ENCODE measurements at places on chromosomes 13 and 19. TPM values are rescaled to one million over a fixed set of nuclear protein-coding genes. Genes with fewer than 3 reads are reported as not detected.

- DNase-seq: no peak
- H3K4me1 ChIP-seq: no peaks in the 10 kb centered on the region
- no peak overlapping the region for H3K4me3 ChIP-seq
- H3K36me3 ChIP-seq: no peaks in the 10 kb centered on the region
These were observed 2.8 kb upstream of the RAX2 start for GRCh38 chr19:3774621-3775373.

- no peak overlapping the region for H3K27ac ChIP-seq
- H3K4me3 ChIP-seq: no peak overlapping the region
- DNase-seq: no peak
- H3K4me1 ChIP-seq: peaks cover 3% of the 10 kb centered on the region
- H3K36me3 ChIP-seq: no peaks in the 10 kb centered on the region
These were observed 52.3 kb downstream of the CRTC1 start for GRCh38 chr19:18735752-18736151.

- no peak overlapping the region for H3K27ac ChIP-seq
- no peaks in the 10 kb centered on the region for H3K36me3 ChIP-seq
- H3K4me1 ChIP-seq: no peaks in the 10 kb centered on the region
- DNase-seq: no peak
- H3K4me3 ChIP-seq: no peak overlapping the region
These were observed 63.7 kb upstream of the TPM4 start for GRCh38 chr19:16012552-16012951.

DNA sequence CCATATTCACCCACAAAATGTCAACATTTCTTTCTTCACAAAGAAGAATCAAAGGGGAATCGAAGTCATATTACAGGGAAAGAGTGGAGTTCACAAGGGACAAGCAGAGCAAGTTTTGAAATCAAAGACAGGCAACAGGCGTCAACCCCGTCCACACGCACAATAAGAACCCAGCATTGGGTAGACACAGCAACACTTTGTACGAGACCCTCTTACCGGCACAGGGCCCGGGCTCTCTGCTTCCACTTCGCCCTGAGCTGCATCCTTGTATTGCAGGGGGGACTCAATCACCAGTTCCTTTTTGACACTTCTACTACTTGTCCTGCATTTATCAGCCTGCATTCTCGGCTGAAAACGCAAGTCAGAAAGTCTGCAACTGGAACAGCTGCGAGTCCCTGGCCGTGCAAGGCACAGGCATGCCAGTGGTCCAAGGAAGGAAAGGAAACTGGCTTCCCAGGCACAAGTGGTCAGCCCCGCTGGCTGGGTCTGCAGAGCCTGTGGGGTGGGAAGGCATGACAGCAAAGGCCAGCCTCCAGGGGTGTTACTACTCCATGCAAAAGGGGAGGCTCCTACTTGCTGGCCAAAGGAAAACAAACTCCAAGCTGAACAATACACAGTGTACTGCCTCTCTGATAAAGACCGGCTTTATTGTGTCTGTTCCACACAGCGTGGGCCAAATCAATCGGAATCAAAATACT lies at the start of gene DOCK9:
DOCK9 (minus strand) TSS at position 497 of the 698 bp plus-strand sequence; CDS start at position 342, 155 bp downstream.
- peak within 1 kb of the TSS; percentile 49 for H3K4me3 ChIP-seq
- peak within 1 kb of the TSS; percentile 75 for H3K27ac ChIP-seq
- peaks cover 43% of the 10 kb centered on the region for H3K4me1 ChIP-seq
- DNase-seq: no peak
- H3K36me3 ChIP-seq: no peaks in the 10 kb centered on the region

- H3K27me3 ChIP-seq: peaks cover 3% of the 10 kb centered on the region
- no peak overlapping the region for H3K4me3 ChIP-seq
- no peak overlapping the region for H3K27ac ChIP-seq
- H3K36me3 ChIP-seq: no peaks in the 10 kb centered on the region
- H3K4me1 ChIP-seq: peaks cover 5% of the 10 kb centered on the region
- no peak for DNase-seq
These were observed 176.2 kb downstream of the FOXO1 start for GRCh38 chr13:40490086-40490758.

DNA sequence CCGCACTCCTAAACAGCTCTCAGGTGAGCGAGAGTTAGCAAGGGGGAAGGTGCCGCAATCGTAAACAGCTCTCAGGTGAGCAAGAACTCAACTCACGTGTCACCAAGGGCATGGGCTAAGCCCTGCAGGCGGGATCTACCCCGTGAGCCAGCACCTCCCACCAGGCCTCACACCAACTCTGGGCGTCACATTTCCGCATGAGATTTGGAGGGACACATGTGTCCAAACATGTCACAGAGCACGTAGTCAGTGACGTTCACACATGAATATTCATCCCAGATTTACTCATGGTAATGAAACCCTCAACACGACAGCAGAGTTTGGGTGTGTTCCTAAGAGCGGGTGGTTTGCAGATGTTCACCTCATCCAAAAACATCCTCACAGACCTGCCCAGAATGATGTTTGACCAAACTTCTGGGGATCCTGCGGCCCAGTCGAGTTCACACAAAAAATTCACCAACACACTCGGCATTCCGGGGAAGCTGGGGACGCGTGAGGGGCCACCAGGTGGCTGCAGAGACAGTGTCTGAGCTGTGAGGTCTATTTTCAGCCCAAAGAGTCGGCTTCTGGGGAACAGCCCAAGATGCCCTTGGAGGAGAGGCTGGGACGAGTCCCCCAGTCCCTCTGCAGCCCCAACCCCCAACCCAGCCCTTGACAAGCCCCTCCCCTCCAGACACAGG lies 19.6 kb downstream of the C2CD4C start:
- H3K4me3 ChIP-seq: no peak overlapping the region
- peaks cover 18% of the 10 kb centered on the region for H3K27me3 ChIP-seq
- no peak for DNase-seq
- no peaks in the 10 kb centered on the region for H3K36me3 ChIP-seq
- no peak overlapping the region for H3K27ac ChIP-seq

DNA sequence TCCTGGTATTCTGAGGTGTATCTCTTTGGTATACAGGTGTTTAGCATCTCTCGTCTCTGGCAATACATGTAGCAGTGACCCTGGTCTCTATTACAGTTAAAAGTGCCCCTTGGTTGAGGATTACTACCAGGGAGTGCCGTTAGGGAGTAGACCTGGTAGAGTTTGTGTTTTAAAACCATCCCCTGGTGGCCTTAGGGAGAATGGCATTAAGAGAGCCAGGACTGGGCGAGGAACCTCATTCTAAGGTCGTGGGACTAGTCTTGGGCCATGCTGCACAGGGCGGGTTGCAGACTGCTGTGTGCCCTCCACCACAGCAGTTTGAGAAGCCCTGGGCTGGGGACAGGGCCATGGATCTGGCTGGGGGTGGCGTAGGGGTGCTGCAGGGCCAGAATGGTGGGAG lies 35.0 kb downstream of the B3GLCT start:
- no peak overlapping the region for H3K27ac ChIP-seq
- no peaks in the 10 kb centered on the region for H3K4me1 ChIP-seq
- H3K4me3 ChIP-seq: no peak overlapping the region
- DNase-seq: no peak
- no peaks in the 10 kb centered on the region for H3K36me3 ChIP-seq

DNA sequence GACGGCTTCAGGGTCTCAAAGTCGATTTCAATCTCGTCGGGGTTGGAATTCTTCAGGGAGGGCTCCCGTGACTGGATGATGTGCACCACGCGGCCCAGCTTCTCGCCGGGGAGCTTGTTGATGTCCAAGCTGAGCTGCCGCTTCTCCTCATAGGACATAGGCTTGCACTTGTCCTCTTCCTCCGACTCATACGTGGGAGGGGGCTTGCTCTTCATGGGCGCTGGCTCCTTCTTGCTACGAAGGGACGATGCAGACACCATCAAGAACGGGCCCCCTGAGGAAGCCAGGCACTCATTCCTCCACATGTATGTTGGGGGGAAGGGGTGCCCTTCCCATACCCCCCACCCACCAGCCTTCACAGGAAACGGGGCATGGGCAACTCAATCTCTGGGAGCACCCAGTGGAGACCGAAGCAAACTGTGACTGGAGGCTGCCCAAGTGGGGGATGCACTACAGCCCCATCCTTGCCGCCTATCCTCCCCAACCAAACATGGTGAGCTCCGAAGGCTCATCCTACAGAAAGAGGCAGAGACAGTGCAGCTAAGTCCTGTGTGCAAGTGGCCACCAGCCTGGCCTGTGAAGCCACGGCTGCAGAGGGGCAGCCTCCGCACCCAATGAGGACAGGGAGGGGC lies 23.2 kb upstream of the EPHX3 start:
- DNase-seq: no peak
- H3K4me1 ChIP-seq: peaks cover 37% of the 10 kb centered on the region
- no peak overlapping the region for H3K4me3 ChIP-seq
- no peak overlapping the region for H3K27ac ChIP-seq
- peaks cover 89% of the 10 kb centered on the region for H3K36me3 ChIP-seq

- no peak overlapping the region for H3K27ac ChIP-seq
- H3K36me3 ChIP-seq: no peaks in the 10 kb centered on the region
- no peak for DNase-seq
- H3K4me3 ChIP-seq: no peak overlapping the region
- H3K27me3 ChIP-seq: no peaks in the 10 kb centered on the region
These were observed 10.6 kb downstream of the RXFP2 start for GRCh38 chr13:31749929-31750328.

- H3K4me3 ChIP-seq: no peak overlapping the region
- H3K4me1 ChIP-seq: peaks cover 21% of the 10 kb centered on the region
- no peaks in the 10 kb centered on the region for H3K36me3 ChIP-seq
- peak; percentile 93 for DNase-seq
- no peaks in the 10 kb centered on the region for H3K27me3 ChIP-seq
These were observed 96.2 kb downstream of the CYSLTR2 start for GRCh38 chr13:48749699-48750473.

- no peaks in the 10 kb centered on the region for H3K27me3 ChIP-seq
- peaks cover 92% of the 10 kb centered on the region for H3K4me1 ChIP-seq
- peak overlapping the region; percentile 53 for H3K27ac ChIP-seq
- no peaks in the 10 kb centered on the region for H3K36me3 ChIP-seq
- H3K4me3 ChIP-seq: no peak overlapping the region
- no peak for DNase-seq
These were observed 37.2 kb downstream of the STK24 start for GRCh38 chr13:98539666-98540065.

- H3K27ac ChIP-seq: no peak overlapping the region
- H3K27me3 ChIP-seq: no peaks in the 10 kb centered on the region
- DNase-seq: no peak
- no peaks in the 10 kb centered on the region for H3K36me3 ChIP-seq
- H3K4me1 ChIP-seq: no peaks in the 10 kb centered on the region
These were observed 83.5 kb upstream of the FNDC3A start for GRCh38 chr13:48892053-48892687.

DNA sequence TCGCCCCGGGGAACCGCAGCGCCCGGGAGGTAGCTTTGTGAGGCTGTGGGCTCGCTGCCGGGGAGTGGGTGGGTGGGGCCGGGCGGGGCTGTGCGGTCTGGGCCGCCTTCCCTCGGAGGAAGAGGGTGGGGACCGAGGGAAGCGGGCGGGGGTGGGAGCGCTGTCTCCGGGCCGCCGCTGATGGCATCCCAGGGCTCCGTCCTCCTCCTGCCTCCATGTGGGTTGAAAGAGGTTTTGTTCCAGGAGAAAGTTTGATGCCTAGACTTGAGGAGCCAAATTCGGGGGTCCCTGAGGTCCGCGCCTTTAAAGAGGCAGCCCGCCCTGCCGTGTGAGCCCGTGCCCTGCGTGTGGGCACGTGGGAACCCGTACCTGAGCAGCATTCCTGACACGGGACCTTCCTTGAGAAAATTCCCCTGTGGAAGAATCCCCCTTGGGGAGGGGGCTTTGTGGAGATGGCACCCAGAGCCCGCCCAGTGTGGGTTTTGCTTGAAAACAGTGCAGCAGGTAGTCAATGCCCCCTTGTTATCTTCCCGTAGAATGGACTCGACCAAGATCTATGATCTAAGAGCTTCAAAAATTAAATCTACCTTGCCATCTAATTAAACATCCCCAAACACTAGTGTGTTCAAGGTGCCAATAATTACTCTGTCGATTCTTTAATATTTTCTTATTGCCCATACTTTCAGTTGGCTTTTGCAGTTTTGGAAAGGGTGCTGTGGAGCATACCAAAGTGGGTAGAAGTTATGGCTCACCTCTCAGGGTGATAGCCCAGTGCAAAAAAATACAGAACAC lies 107.8 kb downstream of the RXFP2 start:
- H3K27ac ChIP-seq: peak overlapping the region; percentile 88
- H3K27me3 ChIP-seq: no peaks in the 10 kb centered on the region
- no peaks in the 10 kb centered on the region for H3K36me3 ChIP-seq
- peak overlapping the region; percentile 88 for H3K4me3 ChIP-seq
- no peak for DNase-seq

- no peaks in the 10 kb centered on the region for H3K4me1 ChIP-seq
- H3K36me3 ChIP-seq: no peaks in the 10 kb centered on the region
- peak; percentile 56 for DNase-seq
- no peak overlapping the region for H3K4me3 ChIP-seq
- no peaks in the 10 kb centered on the region for H3K27me3 ChIP-seq
- H3K27ac ChIP-seq: no peak overlapping the region
These were observed 23.3 kb upstream of the POSTN start for GRCh38 chr13:37621811-37622361.

DNA sequence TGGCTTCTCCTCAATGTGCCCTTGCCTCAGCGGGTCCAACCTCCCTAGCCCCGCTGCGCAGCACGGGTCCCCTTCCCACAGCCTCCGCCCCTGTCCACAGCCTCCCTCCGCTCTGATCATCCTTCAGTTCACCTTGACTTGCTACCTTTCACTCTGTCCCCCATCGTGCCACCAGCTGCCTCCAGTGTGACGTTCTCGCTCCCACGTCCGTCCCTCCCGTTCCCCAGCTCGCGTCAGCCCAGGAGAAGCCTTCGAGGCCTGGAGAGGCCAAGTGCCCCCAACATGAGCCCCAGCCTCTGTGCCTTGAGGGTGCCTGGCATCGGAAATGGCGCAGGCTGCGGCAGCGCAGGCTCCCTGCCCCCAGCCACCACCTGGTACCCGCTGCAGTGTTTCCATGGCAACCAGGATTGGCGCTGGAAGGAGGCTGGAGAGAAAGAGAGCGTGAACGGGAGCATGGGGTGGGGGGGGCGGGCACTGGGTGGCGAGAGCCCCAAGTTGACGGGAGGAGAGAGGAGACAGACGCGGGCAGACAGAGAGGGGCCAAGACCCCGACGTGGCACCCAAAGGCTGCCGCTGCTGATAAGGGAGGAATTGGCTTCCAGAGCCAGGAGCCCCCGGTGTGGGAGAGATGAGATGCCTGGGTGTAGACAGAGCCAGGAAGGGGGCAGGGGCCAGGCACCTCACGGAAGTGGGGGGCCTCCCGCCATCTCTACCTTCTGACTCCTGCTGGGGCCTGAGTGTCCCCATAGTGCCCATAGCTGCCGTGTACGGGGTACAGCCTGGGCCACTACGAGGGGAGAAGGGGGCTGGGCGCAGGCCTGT lies 844 bp upstream of the ASPDH start:
- DNase-seq: peak; percentile 75
- H3K4me3 ChIP-seq: no peak overlapping the region
- H3K27ac ChIP-seq: no peak overlapping the region
- H3K27me3 ChIP-seq: no peaks in the 10 kb centered on the region
- H3K4me1 ChIP-seq: peaks cover 16% of the 10 kb centered on the region

The ZNF552 gene
- 6.8 TPM for total RNA-seq

The MRI1 gene
- 122 TPM for total RNA-seq

The ZNF730 gene
- not detected for total RNA-seq

The NLRP8 gene
- total RNA-seq: not detected

The SLC5A5 gene
- not detected for total RNA-seq

The ZNF547 gene
- 2.2 TPM for total RNA-seq

The NLRP4 gene
- total RNA-seq: not detected

The ADAMTSL5 gene
- total RNA-seq: 4.1 TPM

The C19orf85 gene
- not detected for total RNA-seq

The SYCN gene
- not detected for total RNA-seq
